Fibroblast of skin of back (primary cell): ENCODE measurements at places on chromosomes 5 and 9.

- DNase-seq: peak; percentile 22
Observed at GRCh38 chr9:134066526-134066912, 1.3 kb downstream of the BRD3 start.

GRCh38 chr5:168354397-168354796, 63.0 kb downstream of the WWC1 start:
- DNase-seq: no peak

GRCh38 chr5:2188661-2189060, 305.9 kb upstream of the IRX4 start:
- no peak for DNase-seq

- no peak for DNase-seq
Observed at GRCh38 chr5:41637869-41638268, 127.5 kb upstream of the PLCXD3 start.

- peak; percentile 50 for DNase-seq
Observed at GRCh38 chr9:88781628-88782391, 209.5 kb upstream of the S1PR3 start.

- DNase-seq: no peak
Observed at GRCh38 chr5:133154274-133155075, 102.7 kb downstream of the HSPA4 start.

DNA sequence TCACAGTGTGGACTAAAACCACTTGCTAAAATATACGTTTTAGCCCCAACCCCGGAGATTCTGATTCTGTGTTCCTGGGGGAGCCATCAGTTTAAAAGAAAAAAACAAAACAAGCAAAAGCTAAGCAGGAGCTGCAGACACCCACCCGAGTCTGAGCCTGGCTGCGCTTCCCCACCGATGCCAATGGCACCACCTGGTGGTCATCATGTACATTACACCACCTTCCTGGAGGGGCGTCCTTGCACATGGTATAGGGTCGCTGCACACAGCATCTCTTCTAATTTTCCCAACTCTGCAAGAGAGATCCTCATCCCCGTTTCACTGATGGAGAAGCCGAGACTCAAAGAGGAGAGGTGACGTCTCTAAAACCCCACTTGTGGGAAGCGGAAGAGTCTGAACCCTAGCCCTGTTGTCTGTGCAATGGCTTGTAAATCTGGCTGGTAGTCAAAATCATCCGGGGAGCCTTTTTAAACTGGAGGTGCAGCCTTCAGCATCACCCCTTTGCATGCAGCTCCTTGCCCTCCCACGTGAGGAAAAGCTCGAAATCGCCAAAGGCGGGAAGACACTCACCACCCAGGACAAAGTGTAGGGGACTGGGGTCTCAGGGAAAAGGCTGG, 23.1 kb upstream of the CNOT6 start:
- peak; percentile 59 for DNase-seq

GRCh38 chr5:68458416-68459021, 243.0 kb downstream of the PIK3R1 start:
- no peak for DNase-seq

GRCh38 chr5:117623042-117623805, 1048.6 kb upstream of the SEMA6A start:
- no peak for DNase-seq

DNA sequence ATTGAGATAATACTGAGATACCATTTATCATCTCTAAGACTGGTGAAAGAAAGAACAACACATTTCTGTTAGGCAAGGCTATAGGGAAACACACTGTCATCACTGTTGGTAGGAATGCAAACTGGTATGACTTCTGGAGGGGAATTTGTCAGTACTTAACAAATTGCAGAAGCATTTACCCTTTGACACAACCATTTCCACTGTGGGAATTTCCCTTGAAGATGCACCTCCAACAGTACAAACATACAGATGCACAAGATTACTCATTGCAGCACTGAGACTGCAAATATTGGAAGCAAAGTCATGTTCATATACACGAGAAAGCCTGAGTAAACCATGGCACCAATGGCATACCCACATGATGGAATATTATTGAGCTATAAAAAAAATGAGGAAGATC, 17.6 kb downstream of the GM2A start:
- DNase-seq: peak; percentile 7

- peak; percentile 61 for DNase-seq
Observed at GRCh38 chr9:129850821-129851550, 15.7 kb downstream of the USP20 start.

GRCh38 chr9:114214181-114214580, 58.8 kb downstream of the COL27A1 start:
- DNase-seq: peak; percentile 63

DNA sequence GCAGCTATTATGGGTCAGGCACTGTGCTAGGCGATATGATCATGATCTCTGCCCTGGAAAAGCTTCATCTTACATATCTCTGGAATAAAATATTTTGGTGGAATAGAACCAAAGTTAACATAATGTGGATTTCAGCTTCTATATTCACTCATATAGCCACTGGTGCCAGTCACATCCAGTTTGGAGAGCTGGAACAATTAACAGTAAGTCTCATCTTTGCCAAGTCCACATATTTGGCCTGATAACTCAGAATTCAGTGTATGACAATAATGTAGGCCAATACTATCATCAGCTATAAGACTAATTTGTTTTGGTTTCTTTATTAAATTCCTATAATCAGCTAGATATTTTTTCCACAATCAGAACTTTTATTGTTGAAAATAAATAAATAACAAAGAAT, 5.9 kb upstream of the FAM13B start:
- no peak for DNase-seq

- peak; percentile 98 for DNase-seq
Observed at GRCh38 chr5:177496727-177497291, 595 bp downstream of the PDLIM7 start.

GRCh38 chr9:90365666-90366065, 277.0 kb downstream of the DIRAS2 start:
- DNase-seq: no peak

DNA sequence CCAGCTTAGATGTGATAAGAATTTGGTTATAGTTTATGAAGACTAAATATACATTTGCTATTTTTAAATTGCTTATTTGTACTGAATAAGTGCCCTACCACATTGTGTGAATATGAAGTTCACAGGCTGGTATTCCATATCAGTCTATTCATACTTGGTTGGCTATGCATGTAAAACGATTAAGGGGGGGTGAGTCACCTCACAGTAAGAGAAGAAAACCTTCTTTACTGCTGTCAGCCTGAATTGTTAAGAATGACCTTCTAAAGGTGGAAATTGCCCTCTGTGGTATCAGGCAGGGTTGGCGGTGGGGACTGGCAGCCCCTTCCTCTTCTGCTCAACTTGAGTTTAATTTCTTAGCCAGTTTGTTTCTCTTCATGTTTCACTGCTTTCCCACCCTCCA, 127.0 kb upstream of the RPS23 start:
- DNase-seq: peak; percentile 95

DNA sequence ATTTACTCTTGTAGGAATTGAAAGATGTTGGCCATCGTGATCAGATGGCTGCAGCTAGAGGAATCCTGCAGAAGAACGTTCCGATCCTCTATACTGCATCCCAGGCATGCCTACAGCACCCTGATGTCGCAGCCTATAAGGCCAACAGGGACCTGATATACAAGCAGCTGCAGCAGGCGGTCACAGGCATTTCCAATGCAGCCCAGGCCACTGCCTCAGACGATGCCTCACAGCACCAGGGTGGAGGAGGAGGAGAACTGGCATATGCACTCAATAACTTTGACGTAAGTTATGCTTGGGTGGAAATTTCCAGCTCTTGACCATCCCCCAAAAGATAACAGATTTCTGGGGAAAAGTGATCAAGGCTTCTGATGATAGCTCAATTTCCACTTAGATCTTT, 50.6 kb downstream of the LRRTM2 start:
- DNase-seq: no peak

DNA sequence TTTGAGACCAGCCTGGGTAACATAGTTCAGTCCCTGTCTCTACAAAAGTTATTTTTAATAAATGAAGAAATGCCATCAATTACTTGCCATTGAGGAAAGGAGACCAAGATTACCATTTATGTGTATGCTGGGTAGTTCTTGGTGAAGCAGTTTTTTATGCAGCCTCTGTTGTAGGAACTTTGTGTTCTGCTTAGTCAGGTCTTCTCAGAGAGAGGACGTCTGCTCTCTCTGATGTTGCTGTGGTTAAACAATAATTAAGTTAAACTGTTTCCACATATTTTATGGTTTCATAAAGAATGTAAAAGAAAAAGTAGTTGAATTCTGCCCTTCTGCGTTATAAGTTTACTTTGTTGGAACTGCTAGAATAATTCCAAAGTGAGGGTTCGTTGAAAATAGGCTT, 210.5 kb downstream of the KDM4C start:
- peak; percentile 47 for DNase-seq

DNA sequence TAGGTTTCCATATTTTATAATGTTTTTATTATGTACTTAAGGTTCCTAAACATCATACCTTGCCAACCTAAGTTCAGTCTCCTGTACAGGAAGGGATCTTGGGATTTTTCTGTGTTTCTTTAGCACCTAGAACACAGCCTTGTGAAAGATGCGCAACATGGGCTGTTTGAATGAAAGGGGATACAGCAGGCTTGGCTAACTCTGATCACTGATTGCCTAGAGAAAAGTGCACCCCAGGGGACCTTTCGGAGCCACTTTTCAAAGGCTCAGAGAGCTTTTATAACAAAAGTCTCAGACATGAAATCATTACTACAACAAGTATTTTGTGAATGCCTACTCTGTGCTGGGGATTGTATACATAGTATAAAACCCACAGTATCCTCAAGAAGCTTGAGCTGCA, 261.6 kb downstream of the BNC2 start:
- no peak for DNase-seq

GRCh38 chr9:95605816-95606488, 89.2 kb upstream of the PTCH1 start:
- DNase-seq: no peak

DNA sequence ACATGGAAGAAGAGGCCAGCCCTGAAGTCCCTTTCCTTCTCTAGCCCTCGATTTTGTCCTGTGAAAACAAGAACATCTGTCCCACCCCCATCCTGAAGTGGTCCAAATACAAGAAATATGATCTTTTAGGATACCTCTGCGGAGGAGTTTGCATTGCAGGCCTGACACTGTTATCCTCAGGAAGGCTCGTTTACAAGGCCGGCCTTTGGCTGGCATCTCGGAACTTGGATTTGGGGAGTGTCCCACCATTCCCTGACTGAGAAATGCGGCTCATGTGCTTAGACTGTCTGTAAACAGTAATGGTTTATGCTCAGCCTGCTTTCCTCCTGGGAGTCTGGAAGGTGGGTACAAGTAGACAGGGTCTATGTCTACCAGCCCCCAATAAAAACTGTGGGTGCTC, 26.4 kb downstream of the WHRN start:
- no peak for DNase-seq

- DNase-seq: no peak
Observed at GRCh38 chr9:37309136-37309535, 113.4 kb upstream of the GRHPR start.

DNA sequence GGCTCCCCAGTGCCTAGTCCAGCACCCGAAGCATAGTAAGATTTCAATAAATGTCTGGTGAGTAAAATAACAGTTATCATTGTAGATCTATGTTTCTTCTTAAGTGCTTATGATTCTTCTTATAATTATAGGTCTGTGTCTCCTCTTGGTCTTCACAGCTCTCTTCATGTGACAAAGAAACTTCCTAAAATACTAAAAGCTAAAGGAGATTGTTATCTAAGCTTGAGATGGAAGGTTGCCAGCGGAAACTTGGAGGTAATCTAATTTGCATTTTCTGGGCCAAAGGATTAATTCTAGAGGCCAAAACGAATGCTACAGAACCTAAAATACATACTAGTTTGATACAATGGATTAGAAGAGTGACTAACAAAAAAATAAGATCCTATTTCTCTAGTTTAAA, 13.6 kb upstream of the ARHGAP26 start:
- DNase-seq: no peak

GRCh38 chr5:54630738-54631359, 113.3 kb downstream of the SNX18 start:
- peak; percentile 44 for DNase-seq

DNA sequence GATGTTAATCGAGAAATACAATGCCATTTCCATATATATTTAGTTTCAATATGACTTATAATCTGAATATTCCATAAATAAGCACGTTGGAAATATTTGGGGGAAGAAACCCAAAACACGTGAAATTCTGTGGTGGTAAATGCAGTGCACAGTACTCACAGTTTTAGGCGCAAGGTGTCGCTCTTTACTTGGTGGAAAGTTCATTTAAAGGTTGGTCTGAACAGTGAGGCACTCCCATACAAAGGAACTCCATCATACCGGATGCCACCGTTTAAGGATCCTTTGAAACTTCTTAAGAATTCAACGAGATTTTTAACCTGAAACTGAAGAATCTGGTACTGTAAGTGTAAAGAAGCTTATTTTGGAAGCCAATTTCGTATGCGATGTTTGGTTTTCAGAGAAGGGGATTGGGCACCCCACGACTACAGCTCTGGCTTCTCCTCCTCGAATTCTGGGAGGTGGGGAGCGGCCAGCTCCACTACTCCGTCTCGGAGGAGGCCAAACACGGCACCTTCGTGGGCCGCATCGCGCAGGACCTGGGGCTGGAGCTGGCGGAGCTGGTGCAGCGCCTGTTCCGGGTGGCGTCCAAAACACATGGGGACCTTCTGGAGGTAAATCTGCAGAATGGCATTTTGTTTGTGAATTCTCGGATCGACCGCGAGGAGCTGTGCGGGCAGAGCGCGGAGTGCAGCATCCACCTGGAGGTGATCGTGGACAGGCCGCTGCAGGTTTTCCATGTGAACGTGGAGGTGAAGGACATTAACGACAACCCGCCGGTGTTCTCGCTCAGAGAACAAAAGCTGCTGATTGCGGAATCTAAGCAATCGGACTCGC, at the start of gene PCDHA11:
Gene PCDHA11, plus strand, starts transcription at position 237 of the 834 bp plus-strand sequence. Its CDS starts 147 bp downstream, at position 384.
- peak; percentile 8 for DNase-seq

- DNase-seq: no peak
Observed at GRCh38 chr5:128799945-128800344, 165.3 kb upstream of the SLC27A6 start.

DNA sequence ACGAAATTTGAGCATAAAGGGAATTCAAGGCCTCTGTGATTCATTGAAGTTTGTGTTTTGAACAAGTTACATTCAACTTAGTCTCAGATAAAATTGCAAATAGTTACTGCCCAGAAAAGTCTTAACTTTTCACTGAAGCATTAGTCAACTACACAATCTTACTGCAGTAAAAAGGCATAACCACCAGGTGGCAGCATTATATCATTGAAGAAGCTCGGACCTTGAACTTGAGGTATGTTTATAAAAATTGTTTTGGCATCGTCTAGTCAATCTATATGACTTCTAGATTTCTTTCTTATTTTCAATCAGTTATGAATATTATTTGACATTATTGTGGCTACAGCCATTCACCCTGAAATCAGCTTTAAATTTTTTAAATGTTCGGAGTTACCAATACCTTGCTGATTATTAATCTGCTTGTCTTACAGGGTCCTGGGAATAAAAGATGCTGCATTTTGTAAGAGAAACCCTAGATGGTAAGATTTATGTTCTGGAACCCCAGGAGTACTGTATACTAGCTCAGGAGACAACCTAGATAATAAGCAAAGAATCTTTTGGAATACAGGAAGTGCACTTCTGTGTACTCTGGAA, 83.9 kb upstream of the GRAMD2B start:
- peak; percentile 73 for DNase-seq

GRCh38 chr5:141514330-141515133, 25.7 kb downstream of the PCDHGC5 start:
- DNase-seq: peak; percentile 71

GRCh38 chr9:131447148-131447547, 53.3 kb downstream of the PRRC2B start:
- no peak for DNase-seq

GRCh38 chr9:32502464-32502863, 23.5 kb downstream of the RIGI start:
- peak; percentile 94 for DNase-seq
